Stimulated activated CD8-positive, alpha-beta memory T cell treated with anti-CD3 and anti-CD28 coated beads, Interleukin-4, amount 100 ng/mL, for 1 hour (primary cell): ENCODE measurements at places on chromosomes 3 and 15.

DNA sequence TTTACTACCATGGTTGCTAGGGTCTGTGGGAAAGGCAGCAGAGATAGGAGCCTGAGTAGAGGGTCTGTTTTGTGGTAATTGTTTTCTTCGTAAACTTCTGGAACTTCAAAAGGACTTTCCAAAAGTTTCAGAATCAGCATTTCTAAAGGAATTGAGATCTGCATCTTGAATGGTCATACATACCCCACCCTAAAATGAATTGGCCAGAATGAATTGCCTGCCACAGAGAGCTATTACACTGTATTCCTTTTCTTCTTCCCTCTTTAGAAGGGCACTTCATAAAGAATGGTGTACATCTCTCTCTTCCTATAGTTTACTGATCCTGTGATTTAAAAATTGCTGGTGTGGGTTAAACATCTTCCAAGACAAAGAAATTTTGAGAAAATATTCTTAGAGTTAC lies 525.7 kb downstream of the NLGN1 start:
- no peak for DNase-seq

DNA sequence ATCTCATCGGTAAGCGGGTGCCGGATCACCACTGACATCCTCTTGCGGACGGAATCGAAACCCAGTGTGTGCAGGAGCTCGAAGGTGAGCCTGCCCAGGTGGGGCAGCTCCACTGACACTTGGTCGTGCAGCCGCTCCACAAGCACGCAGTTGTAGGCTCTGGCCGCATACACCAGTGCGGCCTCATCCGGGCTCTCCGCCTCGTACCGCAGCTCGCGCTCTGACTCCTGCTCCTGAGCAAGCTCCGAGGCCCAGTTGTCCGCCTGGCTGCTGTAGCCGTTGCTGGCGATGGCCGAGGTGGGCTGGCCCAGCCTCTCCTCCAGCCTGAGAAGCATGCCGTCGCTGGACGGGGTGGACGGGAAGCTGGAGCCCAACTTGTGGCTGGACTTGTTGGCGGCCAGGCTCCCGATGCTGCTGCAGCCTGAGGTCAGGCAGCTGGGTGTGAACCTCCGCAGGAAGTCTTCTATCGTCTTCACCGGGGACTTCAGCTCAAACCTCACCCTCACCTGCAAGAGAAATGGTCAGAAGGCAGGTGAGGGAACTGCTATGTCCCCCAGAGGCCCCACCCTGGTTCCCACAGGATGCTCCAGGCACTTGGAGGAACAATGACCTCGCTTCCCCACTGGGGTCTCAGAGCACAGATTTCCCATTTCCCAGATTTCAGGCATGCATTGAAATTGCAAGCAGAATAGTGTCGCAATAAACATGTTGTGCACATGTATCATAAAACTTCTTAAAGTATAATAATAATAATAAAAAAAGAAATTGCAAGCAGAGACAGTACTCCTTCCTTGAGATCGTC lies 149.2 kb downstream of the ATP10A start:
- DNase-seq, result no peak

- no peak for DNase-seq
Observed at GRCh38 chr3:4999531-5000184, 20.4 kb downstream of the BHLHE40 start.

DNA sequence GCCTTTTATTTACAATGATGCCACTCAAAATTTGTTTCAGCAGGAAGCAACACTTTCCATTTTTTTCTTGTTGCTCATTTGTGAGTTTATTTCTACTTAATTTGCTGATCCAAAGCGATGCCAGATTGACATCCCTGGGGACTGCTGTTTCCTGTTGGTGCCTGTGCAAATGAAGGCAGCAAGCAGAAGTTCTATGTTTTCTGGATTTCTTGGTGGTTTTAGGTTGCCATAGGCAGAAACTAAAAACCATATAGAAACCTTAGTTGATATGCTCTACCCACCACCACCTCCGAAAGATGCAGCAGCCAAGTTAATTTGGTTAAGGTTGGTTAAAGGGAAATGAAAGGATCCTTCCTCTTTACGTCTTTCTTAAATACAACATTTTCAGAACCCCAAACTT lies 356.2 kb downstream of the RBMS3 start:
- no peak for DNase-seq

- no peak for DNase-seq
Observed at GRCh38 chr15:83282776-83283137, 1.7 kb downstream of the BNC1 start.

DNA sequence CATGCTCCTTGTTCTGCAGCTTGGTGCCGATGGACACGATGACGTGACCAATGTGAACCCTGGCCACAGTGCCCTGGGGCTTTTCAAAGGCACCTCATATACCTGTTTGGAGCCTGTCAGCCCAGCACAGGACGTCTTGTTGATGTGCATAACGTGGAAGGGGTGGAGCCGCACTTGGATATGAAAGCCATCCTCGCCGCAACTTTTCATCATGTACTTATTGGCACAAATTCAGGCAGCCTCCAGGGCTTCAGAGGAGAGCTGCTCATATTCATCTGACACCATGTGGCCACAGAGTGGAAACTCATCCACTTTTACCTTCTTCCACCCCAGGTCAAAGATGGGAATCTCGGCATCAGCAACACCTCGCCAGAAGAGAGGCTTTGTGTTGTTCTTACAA lies 24.7 kb downstream of the POPDC2 start:
- no peak for DNase-seq
